ENCODE measurements at places on chromosomes 4 and X. TPM values are rescaled to one million over a fixed set of nuclear protein-coding genes. Genes with fewer than 3 reads are reported as not detected.

Gene SLC2A9
- not detected for total RNA-seq

Gene CFAP47
- total RNA-seq: 1.8 TPM

Gene ABLIM2
- 3.2 TPM for total RNA-seq

Gene SATL1
- 0.13 TPM for total RNA-seq

Gene FATE1
- total RNA-seq: not detected

Gene SRPX2
- 8.8 TPM for total RNA-seq

Gene S100P
- total RNA-seq: 0.45 TPM

Gene APEX2
- 23.5 TPM for total RNA-seq

Gene ASB12
- total RNA-seq: not detected

Gene SAGE1
- not detected for total RNA-seq

Gene ADH1A
- not detected for total RNA-seq

Measured in A673 (cell line).